GM19239 (cell line): ENCODE measurements at places on chromosomes 7 and 10.

DNA sequence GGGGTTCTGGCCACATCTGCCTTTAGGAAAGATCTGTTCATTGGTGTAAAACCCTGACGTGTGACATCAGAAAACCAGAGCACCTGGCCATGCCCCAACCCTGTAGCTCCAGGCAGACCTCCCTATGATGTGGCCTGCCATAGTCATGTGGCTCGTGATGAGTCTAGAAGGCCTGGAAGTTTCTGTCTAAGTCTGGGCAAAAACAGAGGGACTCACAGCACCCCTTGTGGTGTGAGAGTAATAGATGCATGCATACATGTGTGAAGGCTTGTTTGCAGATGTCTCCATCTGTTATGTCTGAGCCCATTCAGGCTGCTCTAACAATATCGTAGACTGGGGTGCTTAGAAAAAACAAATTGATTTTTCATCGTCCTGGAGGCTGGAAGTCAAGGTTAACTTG lies 309.3 kb downstream of the PAXIP1 start:
- DNase-seq, result no peak

GRCh38 chr10:130493446-130494145 lies 357.4 kb downstream of the GLRX3 start:
- DNase-seq, result no peak

GRCh38 chr7:29811586-29811985 lies 5.3 kb downstream of the WIPF3 start:
- DNase-seq, result no peak

- DNase-seq, result no peak
Measured at GRCh38 chr7:55093674-55094073, 74.9 kb downstream of the EGFR start.

DNA sequence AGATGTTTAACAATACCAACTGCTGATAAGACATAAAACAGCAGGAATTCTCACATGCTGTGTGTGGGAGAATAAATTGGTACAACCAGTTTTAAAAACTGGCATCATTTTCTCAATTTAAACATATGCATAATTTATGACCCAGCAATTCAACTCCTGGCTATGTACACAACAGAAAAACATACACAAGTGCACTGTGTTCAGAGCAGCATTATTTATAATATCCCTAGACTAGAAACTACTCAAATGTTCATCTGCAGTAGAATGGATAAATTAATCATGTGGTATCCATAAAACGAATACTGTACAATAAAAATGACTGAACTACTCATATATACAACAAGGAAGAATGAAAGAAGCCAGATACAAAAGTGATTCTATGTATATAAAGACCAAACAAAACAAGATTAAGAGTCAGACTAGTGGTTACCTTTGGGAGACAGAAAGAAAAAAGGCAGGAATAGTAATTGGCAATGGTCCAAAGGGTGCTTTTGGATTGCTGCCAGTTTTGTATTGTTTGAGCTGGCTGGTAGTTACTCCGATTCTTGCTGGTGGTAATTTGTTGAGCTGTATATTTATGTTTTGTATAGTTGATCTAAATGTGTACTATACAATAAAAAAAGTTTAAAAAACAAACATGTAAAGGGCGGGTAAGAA lies 306.0 kb downstream of the TFEC start:
- DNase-seq, result no peak

DNA sequence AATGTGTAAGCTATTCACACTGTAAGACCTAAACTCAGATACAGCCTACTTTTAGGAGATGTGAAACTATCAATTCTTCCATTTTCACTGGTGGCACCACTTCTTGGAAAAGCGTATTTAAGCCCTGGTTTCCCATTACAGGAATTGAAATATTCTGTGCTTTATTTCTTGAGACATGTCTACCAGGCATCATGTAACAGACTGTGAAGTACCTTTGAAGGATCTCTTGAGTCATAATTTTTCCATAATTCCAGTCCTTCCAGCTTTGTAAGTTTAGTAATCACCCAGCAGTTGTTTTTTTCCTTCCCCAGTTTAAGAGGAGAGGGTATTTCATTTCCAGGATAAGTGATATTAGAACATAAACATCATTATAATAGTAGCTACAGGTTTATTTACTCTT lies 186.0 kb upstream of the PRPS1L1 start:
- DNase-seq, result no peak

DNA sequence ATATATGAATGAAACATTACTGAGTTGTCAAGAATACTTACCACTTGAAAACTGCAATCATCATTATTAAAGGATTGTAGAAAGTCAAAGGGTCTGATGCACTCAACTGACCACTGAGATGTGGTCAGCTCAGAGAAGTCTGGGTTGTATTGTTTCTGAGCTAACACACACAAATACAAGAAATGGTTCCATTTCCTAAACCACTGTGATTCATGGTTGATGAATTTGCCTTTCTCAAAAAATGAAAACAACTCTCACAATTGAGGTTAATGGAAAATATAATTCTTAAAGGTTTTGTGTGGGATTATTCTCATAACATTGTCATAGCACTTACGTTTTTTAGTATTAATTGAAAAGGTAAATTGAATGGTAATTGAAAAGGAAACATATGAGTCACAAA lies 45.6 kb upstream of the TAS2R16 start:
- DNase-seq, result no peak

DNA sequence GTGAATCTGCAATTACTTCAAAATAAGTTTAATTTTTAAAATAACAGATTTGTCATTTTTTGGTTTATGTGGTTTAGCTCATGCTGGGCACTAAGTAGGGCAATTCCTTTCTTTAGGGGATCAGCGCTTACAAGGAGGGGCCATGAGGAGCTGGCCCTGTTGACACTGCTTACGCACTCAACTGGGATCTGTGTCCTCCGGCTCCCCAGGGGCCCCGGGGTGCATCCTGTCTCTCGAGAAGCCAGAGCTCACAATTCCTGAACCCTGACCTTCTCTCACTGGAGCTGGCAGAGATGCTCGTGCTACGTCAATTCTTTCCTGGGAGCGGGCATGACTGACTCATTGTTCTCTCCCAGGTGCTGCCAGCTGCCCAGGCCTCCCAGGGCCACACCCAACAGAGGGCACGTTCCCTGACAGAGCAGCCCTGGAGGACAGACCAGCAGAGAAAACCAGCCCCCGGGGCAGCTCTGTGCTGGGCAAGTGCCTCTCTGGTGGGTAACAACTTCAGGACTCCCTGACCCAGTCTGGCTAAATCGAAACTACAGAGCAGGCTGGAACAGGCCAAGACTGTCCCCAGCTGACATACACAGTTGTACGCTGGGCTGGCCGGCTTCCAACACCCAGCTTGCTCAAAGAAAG lies 36.8 kb downstream of the CTBP2 start:
- no peak for DNase-seq
